ENCODE measurements at places on chromosomes 7 and 10. TPM values are rescaled to one million over a fixed set of nuclear protein-coding genes. Genes with fewer than 3 reads are reported as not detected.

DENND2A gene
- total RNA-seq, result 9.3 TPM

UBTD1 gene
- 41.0 TPM for total RNA-seq

BEND7 gene
- total RNA-seq, result 21.2 TPM

DNA sequence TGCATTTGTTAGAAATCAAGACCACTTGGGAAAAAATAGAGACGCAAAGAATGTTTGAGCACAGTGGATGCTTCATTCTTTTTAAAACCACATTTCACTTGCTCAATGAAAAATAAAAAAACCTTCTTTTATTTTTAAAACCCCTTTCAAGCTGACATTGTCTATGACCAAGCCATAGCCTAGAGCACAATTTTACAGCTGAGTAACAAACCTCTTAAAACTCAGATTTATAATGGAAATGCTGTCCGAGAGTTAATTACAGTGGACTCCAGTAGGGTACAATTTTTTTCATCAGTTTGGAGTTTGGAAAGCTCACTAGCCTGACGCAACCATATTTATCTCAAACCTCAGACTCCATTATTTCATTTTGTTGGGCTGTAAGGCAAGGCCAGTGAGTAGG lies 116.3 kb downstream of the RNLS start:
- no peak for DNase-seq

DNA sequence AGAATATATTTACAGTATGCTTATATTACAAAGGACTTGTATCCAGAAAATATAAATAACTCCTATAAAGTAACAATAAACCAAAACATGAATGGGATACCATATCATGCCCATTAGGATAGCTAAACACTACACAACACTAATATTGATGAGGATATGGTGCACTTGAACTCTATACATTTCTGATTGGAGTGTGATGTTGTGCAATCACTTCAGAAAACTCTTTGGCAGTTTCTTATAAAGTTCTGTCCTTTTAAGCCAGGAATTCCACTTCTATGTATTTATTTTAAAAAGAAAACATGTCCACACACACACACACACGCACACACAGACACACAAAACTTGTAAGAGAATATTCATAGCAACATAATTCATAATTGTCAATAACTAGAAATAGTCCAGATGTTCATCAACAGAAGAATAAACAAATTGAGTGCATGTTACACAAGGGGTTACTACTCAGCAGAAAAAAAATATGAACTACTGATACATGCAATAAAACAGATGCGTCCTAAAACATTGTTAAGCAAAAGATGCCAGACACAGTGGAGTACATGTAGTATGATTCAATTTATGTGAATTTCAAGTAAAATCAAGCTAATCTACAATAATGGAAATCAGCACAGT lies 416.0 kb downstream of the PLXDC2 start:
- peak; percentile 33 for DNase-seq

DNA sequence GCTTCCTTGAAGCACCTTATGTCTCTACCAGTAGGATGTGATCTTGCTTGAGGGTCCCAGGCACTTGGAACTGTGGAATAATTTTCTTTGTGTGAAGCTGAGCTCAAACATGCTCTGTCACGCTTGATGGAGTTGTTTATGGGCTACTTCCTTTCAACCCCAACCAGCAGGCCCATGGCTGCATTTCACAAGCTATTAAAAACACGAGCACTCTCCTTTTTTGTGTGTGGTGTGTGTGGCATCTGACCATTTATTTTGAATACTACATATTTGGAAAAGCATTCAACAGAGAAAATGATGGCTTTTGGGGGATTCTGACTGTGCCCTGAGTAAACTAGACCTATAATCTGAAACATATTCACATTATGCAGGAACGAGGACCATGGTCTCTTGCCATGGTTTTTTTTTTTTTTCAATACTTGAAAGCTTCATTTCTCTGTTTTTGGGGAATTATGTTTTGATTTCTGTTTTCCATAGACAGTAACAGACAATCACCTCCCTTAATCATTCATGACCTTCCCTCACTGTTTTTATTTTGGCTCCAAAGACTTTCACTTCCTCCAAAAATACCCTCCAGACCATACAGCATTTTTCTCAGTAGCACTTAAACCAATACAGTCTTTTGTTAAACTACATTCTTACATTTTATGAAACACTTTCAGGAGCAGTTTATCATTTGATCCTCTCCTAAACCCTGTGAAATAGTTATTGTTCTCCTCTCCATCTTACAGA lies 233.6 kb upstream of the BMPER start:
- no peak for DNase-seq

- DNase-seq, result no peak
Measured at GRCh38 chr10:130729876-130730275, 581.6 kb downstream of the TCERG1L start.

DNA sequence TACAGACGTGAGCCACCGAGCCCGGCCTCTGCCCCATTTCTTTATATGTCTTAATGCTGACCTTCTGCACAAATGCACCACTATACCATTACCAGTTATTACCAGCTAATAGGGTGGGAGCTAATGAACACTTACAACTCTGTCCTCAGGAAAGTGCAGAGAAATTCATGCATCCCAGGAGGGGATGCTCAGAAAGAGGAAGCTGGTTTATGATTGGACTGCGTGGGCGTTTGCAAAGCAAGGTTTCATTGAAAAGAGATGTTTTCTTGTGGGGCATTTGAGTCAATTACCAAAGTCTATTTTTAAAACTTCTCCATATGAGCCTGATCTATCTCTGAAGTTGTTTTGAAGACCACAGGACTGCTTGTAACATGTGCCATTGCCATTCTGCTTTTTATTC lies 417.7 kb upstream of the CELF2 start:
- no peak for DNase-seq

- DNase-seq, result peak; percentile 67
Measured at GRCh38 chr10:5692461-5693358, 8.1 kb downstream of the TASOR2 start.

GRCh38 chr7:149725916-149726315 lies 47.5 kb downstream of the ZNF467 start:
- no peak for DNase-seq

DNA sequence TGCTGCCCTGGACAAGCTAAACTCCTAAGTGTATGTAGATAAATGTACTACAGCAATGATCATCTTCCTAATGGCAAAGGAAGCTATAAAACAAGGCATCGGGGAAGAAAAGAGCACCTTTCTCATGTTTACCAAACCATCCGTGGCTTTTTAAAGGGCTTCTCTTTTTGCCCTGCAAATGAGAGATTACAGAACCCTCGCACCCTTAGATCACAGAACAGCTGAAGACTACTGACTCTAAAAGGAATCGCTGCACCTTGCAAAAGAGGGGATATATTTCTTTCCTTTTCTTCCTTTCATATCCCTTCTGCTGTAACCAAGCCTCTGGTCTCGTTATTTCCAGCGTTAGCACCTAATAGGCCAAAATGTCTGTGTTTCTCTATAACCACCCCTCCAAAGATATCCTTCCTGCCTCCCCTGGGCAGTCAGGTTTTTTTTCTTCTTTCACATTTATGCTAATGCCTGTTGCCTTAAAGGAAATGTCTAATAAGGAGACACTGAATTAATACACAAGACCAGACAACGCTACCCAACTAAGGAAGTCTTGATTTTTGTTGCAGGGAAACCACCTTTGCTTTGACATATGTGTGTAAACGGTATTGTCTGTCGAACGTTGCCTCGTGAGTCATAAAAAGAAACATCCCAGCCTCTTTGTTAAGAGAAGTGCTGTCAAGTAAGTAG lies 10.5 kb downstream of the ST8SIA6 start:
- DNase-seq, result no peak

- no peak for DNase-seq
Measured at GRCh38 chr7:147081117-147081516, 964.5 kb downstream of the CNTNAP2 start.

DNA sequence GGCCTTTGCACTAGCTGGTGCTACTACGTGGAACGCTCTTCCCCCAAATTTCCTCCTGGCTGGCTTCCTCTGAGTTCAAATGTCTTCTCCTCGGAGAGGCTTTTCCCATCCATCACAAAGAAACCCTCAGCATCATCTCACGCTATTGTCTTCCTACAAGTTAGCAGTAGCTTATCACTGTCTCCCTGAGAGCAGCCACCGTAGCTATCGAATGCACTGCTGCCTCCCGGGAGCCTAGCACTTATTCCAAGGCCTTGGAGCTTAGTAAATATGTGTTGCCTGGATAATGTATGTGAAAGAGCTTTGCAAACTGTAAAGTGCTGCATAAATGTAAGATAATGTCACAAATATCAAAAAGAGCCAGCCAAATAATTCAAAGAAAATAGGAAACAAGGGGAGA lies 124.4 kb downstream of the KCNMA1 start:
- no peak for DNase-seq
